ENCODE measurements at places on chromosomes 11 and 22. TPM values are rescaled to one million over a fixed set of nuclear protein-coding genes. Genes with fewer than 3 reads are reported as not detected.

Gene MUC2
- total RNA-seq = not detected

Gene MICAL2
- total RNA-seq = 5.8 TPM

DNA sequence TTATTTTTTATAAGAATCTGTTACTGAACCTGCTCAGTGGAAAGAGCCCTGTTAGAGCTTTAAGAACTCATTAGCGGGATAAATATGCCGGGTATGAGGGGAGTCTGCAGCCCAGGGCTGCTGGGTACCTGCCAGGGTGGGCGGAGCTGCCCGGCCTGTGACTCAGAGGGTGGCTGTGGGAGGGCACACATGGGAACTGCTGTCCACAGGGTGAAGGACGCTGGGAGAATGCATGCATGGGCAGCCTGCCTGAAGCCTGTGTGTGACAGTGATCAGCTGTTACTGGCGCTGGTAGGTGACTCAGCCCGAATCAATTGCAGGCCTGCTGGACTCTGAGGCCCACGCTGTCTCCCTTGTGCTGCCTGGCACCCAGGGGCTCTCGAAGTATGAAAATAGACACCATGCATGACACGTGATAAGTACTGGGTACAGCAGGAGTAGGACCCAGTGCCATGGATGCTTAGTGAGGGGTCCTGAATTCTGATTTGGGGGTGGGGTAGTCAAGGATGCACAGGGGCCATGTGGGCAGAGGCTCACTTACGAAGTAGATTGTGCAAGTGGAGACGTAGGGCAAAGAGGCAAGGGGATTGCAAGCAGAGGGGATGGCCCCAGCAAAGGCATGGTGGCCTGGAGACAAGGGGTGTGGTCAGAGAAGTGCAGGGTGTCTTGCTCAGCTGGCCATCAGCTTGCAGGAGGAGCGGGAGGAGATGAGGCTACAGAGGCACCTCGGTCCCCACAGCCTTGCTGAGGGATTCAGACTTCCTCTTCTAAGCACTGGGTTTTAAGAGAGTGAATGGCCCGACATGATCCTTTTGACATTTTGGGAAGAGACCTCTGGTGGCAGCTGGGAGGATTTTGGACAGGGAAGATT lies 36.5 kb downstream of the GRIK4 start:
- no peak for DNase-seq

- no peak for DNase-seq
Observed at GRCh38 chr11:94310191-94310875, 6.0 kb downstream of the IZUMO1R start.

- DNase-seq = no peak
Observed at GRCh38 chr11:41665441-41666360, 206.2 kb upstream of the LRRC4C start.

- DNase-seq = no peak
Observed at GRCh38 chr22:31938296-31938695, 6.0 kb upstream of the YWHAH start.

DNA sequence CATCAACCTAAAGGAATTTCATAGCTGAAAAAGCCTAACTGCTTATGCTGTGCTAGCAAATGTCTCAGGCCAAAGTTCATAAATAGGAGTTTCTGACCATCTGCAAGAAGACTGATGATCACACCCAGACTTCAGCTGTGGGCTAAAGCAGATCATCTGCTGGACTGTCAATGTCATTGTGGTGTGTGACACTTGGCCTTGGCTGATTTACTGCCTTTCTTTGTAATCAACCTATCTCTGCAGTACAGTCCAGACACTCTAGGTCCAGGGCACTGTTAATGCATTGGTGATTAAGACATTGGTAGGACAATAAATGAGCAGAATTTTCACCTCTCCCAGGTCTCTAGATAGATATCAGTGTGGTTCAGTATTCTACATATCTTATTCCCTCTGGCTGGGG lies 40.3 kb upstream of the SMCO4 start:
- DNase-seq = no peak

- DNase-seq = no peak
Observed at GRCh38 chr22:35797411-35797810, 79.7 kb downstream of the APOL5 start.

DNA sequence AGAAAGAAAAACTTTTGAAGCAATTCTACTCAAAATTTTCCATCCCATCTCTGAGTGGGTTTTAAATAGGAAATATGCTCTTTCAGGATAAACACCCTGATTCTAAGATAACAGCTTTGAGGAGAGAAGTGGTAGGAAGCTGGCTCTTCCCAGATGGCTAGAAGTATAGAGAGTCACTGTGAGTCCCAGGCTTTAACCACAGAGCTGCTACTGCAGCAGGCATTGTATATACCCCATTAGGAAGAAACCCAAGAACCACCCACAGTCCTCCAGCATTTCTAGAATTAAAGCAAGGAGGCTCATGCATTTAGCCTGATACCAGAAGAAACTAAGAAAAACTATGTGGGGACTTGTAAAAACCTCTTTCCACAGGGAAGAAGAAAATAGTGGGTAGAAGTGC lies 1405.6 kb upstream of the TENM4 start:
- DNase-seq = no peak

GRCh38 chr11:12675951-12676711 lies 1.9 kb downstream of the TEAD1 start:
- no peak for DNase-seq

Measured in naive thymus-derived CD4-positive, alpha-beta T cell (primary cell).